Fibroblast of mammary gland (primary cell): ENCODE measurements at places on chromosomes 7 and 10.

DNA sequence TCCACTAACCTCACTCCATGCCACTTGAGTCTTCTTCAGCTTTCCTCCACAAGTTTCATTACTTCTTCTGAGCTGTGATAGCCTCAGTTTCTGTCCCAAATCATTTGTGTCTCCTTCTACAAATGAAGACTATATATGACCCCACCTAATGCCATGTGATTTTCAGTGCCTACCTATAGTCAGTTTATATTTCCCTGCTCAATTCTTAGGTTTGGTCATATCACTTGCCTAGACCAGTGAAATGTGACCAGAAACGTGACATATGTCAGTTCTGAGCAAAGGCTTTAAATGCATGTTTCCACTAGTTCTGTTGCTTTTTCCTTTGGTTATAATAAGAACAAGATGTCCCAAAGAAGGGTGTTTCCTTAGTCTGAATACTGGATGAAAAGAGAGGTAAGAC, 24.6 kb upstream of the REEP3 start:
- no peak for DNase-seq

GRCh38 chr10:131776496-131776895, 124.3 kb upstream of the PPP2R2D start:
- DNase-seq: no peak

- DNase-seq: peak; percentile 70
Observed at GRCh38 chr10:84540022-84540616, 211.7 kb downstream of the CCSER2 start.

GRCh38 chr7:80935991-80936780, 17.3 kb upstream of the SEMA3C start:
- DNase-seq: no peak

DNA sequence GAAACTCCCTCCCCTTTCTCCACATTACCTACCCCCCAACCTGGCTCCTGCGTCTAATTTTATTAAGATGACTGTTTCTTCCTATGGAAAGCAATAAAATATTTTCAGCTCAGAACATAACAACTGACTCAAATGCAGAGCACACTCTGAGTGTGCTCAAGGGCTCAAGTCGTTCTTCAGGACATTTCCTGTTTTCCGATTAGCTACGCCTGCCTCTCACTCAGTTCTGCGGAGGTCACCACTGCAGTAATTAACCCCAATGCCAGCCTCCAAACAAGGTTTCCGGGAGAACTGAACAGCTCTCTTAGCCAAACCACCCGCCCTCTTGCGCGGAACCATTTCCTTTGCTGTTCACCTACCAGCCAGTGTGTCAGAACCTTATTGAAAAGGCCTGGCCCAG, 19.3 kb downstream of the MYOF start:
- DNase-seq: peak; percentile 87

- DNase-seq: no peak
Observed at GRCh38 chr7:45677311-45677900, 103.2 kb downstream of the ADCY1 start.

DNA sequence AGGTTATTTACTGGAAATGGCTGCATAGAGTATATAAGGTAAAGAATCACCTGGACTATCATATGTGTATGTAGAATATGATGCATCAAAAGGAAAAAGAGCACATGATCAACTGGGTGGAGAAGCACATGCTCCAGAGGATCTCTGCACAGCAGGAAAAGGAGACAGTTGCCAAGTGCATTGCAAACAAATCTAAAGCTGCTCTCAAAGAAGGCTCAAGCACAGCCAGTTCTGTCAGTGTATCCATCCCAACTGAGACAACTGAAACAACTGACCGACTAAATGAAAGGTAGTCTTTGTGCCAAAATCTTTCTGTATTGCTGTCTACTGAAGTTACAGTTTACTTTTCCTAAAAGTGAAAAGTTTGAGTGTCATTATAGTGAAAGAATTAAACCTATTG, 83.2 kb upstream of the SGCE start:
- no peak for DNase-seq

- DNase-seq: peak; percentile 82
Observed at GRCh38 chr10:79483948-79484347, 28.4 kb upstream of the EIF5AL1 start.

DNA sequence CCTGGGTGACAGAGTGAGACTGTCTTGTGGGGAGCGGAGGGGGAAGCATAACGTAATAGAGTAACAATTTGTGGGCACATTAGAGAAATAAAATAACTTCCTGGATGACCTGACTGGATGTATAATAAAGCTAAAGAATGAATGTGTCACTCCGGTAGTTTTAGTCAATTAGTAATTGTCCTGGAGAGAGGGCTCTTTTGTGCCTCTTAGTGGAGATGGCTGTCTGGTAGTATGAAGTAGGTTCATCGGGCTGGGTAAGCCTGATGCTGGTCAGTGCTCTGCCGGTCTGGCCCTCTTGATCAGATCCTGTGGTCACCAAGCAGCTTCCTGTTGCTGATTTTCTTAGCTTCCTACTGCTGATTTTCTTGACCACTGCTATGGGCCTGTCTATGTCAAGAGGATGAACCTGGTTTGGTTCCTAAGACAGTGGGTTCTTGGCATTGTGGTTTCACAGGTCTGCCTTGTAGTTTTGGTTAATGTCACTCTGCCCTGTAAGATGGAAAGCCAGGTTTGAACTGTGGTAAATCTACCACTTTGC, 34.1 kb downstream of the ZRANB1 start:
- DNase-seq: no peak

GRCh38 chr7:19574131-19574530, 134.7 kb downstream of the POLR1F start:
- no peak for DNase-seq

- DNase-seq: no peak
Observed at GRCh38 chr7:122974229-122974628, 21.3 kb downstream of the TAS2R16 start.

DNA sequence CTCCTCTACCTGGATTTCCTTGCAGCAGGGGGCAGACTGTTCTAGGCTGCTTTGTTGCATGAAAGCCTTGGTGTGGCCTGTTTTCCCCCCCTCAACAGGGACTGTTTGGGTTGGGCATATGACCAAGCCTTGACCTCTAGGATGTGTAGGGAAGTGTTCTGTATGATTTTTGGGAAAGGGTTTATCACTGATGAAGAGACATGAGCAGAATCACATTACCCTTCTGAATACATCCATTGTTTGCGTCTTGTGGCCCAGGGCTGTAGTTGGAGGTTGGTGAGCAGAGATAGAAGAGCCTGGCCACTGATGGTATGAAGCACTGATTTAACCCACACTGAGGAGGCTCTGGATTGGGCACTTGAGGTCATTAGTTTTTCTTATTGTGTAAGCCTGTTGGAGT, 26.6 kb downstream of the ZNF12 start:
- DNase-seq: no peak

DNA sequence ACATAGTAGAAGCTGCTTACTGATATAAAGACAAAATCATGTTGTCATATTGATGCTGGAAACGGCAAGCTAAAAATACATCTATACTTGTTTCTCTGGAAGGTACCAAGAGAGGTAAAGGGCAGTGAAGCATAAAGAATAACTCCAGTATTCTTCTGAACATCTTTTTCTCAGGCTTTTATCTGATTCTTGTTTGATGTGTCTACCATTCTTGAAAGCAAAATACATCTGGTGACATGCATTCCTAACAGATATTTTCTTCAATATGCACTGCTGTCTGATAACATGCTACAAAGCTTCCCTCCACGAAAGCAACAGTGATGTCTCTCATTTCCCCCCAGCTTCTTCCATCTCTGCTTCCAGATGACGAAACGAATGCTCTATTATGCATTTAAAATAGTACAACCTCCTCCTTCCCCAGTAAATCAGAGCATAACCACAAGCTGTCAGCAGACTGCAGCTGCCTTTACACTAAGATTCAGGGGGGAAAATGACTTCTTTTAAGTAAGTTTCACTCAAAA, 100.8 kb downstream of the ARHGAP21 start:
- peak; percentile 75 for DNase-seq

GRCh38 chr10:69268761-69269416, 9.4 kb upstream of the HK1 start:
- peak; percentile 68 for DNase-seq

- DNase-seq: peak; percentile 62
Observed at GRCh38 chr7:30027065-30027456, 559 bp upstream of the FKBP14 start.

- peak; percentile 77 for DNase-seq
Observed at GRCh38 chr7:25073451-25073850, 51.6 kb downstream of the CYCS start.

GRCh38 chr7:152414779-152415178, 21.0 kb downstream of the KMT2C start:
- no peak for DNase-seq

- DNase-seq: no peak
Observed at GRCh38 chr7:46589286-46589685, 668.2 kb upstream of the IGFBP3 start.

GRCh38 chr10:102674566-102674965, 30.3 kb downstream of the TRIM8 start:
- DNase-seq: no peak
